H4 (cell line): ENCODE measurements at places on chromosomes 12 and 14.

DNA sequence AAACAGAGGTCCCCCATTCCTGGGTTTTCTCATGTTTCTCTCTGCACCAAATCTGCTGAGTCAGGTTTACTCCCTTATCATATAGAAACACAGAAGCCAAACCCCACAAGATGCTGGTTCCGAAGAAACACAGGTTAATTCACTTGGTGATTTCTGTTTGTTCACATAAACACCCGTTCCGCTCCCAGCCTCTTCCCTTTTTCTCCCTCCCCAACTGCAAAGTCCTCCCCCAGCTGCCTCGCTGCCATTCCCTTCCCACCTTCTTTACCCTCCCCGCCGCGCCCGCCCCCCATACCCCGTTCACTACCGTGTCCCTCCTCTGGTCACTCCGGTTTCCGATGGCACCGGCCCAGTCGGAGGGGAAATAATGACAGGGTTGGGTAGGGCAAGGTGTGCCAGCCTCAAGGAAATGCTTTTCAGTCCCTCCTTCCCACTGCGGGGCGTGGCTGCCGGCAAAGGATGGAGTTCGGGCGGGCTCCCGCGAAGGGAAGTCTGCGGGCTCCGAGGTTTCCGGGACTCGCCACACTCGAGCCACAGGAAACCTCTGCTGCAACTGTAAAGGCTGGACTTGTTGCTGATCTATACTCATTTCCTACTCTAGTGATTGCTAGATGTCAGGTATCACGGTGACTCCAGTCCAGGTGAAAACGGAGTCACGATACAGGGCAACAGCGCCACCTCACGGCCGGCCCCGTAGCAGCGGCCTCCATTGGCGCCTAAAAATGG, at the start of gene STYK1:
Gene STYK1 (minus strand): TSS at position 394 of the 726 bp plus-strand sequence. CDS start 39,434 bp downstream, outside the sequence.
- peak; percentile 67 for DNase-seq

DNA sequence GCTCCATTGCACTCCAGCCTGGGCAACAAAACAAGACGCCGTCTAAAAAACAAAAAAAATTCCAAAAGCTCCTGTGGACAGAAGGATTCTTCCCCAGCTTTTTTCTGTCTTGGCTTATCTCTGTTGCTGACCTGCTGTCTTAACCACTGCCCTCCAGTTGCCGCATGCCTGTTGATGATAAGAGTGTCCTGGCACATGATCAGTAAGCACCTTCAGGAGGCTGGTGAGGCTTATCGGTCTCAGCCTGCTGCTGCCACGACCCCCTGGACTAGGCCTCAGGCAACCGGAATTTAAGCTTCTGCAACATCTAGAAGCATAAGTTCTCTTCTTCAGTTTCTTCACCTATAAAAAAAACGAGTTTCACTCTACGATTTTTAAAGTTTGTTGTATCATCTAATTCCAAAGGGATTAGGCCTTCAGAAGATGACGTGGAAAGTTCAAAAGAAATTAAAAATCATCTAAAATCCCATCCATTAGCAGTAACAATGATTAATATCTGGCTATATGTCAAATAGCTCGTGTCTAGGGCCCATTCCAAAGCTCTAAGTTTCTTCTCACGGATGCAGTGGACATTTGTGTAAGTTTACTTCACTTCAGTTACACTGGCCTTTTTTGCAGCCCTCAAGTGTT, 46.4 kb downstream of the RESF1 start:
- no peak for DNase-seq

GRCh38 chr12:119115296-119115905, 63.3 kb upstream of the HSPB8 start:
- DNase-seq = peak; percentile 13

GRCh38 chr14:99941211-99941610, 124.0 kb upstream of the EVL start:
- DNase-seq = no peak

DNA sequence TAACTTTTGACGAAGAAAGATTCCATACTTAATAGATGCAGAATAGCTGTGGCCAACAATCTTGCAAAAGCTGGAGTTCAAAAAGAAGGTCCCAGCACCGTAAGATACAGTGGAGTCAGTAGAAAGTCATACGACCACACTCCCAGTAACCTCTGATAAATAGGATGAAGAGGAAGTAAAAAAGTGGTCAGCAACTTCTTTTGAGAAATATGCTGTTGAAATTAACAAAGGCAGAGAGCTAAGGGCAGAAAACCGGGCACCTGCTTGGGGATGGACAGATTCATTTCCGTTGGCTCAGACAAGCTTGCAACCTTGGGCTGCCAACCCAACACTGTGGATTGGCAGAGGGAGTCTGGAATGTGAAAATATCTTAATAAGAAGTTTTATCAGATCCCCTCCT, 40.0 kb downstream of the BTG1 start:
- no peak for DNase-seq
